Right cardiac atrium (tissue), 5 donors: ENCODE measurements at places on chromosomes 1 and 21. TPM values are rescaled to one million over a fixed set of nuclear protein-coding genes. Genes with fewer than 3 reads are reported as not detected.
A peak's percentile ranks its signal among the peaks of the same experiment; 100 is the strongest.

- peak; percentile 77 for DNase-seq
Measured at GRCh38 chr1:204150702-204151551, 917 bp downstream of the ETNK2 start.

DNA sequence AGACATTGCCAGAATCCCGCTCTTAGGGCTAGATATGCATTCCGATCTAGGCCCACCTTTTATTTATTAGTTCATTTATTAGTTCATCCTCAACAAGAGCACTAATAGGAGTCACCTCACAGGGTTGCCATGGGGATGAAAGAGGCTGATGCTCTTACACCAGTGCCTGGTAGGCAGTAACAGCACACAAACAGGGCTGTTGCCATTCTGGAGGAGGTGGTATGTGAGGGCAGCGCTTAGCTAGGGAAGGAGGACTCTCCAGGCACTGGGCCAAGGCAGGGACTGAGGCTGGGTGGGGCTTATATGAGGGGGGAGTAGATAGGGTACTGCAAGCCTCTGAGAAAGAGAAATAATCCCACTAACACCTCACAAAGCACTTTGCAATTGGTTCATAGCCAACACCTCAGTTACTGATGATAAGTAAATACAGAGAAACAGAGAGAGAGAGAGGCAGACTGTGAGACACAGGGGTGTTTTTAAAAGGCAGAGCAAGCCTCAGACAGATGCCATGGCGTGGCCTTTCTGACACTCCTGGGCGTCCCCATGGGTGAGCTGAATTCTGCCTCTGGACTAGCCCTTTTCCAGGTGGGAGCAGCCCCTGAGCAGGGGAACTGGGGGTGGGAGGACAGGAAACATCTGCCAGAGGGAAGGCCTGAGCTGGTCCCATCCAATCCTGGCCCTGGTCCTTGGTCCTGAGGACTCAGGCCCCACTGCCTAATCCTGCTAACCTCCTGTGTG lies 5.9 kb downstream of the FCGR2A start:
- DNase-seq, result peak; percentile 49

DNA sequence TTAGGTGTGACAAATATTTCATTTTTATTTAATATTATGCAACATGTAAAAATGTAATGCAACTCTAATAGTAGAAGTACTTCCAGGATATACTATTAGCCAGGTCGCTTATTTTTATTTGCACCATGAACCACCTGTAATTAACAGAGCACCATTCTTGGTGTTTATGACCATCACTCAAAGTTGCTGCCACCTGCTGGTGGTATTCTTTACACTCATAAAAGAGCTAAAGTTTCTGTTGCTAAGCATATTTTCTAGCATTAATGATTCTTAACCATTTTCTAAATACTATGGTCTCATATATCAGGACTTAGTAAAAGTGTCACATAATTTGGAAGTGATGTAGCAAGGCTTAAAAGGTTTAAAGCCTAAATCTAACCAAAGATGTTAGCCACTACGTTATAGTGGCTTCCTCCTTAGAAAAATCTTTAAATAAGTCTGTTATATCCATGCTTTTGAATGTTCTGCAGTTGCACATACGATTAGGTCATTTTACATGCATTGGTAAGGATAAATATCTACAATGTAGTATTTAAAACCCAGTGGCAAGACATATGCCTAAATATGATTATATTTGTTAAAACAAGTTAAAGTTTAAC lies 244.5 kb downstream of the NEGR1 start:
- no peak for DNase-seq

Gene NBL1
- 43.0 TPM for total RNA-seq

Gene MROH9
- total RNA-seq, result 0.06 TPM

Gene AIRE
- 0.14 TPM for total RNA-seq

GRCh38 chr1:199678771-199679170 lies 348.7 kb upstream of the NR5A2 start:
- DNase-seq, result no peak

GRCh38 chr1:200963076-200963475 lies 60.4 kb downstream of the KIF21B start:
- no peak for DNase-seq

DNA sequence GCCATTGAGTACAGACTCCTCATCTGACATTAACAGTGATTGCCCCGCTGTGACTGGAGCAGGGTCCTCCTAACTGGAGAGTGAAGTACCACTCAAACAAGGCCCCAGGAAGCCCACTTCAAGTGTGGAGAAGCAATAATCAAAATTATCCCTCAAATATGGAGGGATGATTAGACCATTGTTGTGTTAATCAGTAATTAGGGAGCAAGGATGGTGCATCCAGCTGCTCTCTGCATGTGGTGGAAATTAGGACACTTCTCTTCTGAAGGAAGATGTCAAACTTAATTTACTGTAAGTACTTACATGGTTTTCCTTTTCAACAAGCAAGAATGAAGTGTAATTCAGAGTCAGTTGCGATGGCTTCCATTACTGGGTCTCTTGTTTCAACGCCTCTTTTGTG lies 3.4 kb upstream of the ZP4 start:
- no peak for DNase-seq
